AG09309 (cell line): ENCODE measurements at places on chromosomes 16 and 17.

GRCh38 chr17:7806587-7806986, 27.4 kb upstream of the KDM6B start:
- no peak for DNase-seq

GRCh38 chr17:21001111-21001812, 41.5 kb downstream of the USP22 start:
- no peak for DNase-seq

DNA sequence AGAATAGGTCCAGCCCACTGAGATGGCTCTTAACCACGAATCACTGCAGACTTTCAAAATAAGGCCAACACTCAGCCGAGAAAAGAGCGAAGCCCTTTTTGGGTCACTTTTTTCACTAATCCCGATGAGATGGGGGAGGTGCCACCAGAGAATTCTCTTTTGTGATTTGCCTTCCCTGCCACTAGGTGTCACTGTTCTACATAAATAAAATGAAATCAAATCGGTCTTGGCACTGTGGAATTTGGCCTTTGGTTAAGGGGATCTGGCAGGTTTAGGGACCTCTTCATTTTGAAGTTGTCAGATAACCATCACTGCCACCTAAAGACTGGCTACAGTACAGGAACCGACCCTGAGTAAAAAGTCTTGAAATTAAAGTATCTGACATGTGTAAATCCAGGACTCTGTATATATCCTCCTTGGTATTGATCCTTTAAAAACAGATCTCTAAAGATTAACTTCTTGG, 147.0 kb downstream of the HS3ST4 start:
- peak; percentile 11 for DNase-seq

DNA sequence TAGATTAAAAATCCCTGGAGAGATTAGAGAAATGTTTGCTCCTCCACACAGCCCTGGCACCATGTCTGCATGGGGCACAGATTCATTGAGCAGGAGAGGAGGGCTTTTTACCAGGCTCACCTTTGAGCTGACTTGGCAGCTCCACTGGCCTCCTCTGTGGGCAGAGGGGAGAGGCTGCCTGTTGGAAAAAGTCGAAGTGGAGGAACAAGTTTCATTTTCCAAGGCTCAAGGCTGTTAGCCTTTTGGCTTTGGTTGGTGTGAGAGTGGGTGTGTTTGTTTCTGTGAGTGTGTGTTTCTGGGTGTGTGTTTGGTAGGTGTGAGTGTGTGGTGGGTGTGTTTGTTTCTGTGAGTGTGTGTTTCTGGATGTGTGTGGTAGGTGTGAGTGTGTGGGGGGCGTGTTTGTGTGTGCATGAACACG, 5.6 kb downstream of the TMEM238L start:
- DNase-seq: no peak

DNA sequence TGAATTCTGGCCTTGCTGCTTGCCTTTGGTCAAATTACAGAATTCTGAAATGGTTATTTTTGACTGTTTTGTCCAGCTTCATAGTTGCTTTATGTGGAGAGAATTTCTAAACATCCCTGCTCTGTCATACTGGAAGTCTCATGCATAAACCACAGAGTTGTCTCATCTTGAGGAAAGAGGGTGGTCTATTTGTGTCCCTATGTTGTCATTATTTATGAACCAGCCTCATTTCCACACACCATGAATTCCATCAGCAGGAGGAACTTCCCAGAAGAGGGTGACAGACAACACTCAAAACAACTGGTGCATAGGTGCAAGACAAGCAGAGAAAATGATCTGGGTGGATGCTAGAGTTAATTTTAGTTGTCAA, 525.8 kb upstream of the GOT2 start:
- DNase-seq: no peak

- DNase-seq: no peak
Measured at GRCh38 chr16:53529513-53529912, 26.5 kb upstream of the AKTIP start.

DNA sequence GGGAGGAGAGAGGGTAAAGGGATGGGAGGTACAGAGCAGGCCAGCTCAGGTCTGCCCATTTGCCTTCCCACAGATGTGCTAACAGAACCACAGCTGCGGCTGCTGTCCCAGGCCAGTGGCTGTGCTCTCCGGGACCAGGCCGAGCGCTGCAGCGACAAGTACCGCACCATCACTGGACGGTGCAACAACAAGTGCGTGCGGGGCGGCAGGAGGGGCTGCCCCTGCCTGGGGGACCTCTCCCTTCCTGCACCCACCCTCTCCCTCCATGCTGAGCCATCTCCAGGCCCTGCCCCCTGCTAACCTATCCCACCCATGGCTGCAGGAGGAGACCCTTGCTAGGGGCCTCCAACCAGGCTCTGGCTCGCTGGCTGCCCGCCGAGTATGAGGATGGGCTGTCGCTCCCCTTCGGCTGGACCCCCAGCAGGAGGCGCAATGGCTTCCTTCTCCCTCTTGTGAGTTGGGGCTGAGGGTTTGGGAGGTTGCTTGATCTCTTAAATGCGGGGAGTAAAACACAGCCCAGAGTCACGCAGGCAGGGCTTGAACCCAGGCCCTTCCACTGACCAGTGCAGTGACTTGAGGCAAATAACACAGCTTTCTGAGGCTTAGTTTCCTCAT, 1.2 kb downstream of the EPX start:
- no peak for DNase-seq

- no peak for DNase-seq
Measured at GRCh38 chr16:4920826-4921225, 16.1 kb downstream of the PPL start.

- DNase-seq: peak; percentile 24
Measured at GRCh38 chr17:18025241-18025944, 13.6 kb downstream of the ATPAF2 start.

DNA sequence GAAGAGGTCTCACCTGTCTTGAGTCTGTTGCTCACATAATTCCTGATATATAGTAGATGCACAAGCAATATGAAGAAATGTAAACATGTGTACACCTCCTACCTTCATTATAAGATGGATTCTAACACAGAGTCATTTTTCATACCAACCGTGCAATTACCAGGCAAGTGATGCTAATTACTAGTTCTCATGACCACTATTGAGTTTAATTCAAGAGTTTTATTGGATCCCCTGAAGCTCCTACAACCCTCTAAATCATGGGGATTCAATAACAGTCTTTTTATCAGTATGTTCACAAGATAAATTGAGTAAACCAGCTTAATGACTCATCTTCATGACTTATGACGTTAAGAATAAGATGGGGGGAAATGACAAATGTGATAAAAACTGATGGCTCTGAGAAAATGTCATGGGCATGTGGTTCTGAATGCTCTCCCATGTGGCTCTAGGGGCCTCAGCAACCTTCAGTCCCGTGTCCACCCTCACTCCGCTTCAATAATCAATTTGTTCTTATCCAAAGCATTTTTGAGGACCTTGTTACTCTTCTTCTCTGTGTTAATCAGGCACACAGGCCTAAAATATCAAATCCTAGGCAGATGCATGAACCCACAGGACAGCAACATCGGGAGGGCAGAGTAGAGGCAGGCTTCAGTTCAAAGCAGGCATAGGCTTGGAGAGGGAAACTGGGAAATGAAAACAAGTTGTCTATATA, 42.8 kb downstream of the PRAC1 start:
- DNase-seq: no peak

DNA sequence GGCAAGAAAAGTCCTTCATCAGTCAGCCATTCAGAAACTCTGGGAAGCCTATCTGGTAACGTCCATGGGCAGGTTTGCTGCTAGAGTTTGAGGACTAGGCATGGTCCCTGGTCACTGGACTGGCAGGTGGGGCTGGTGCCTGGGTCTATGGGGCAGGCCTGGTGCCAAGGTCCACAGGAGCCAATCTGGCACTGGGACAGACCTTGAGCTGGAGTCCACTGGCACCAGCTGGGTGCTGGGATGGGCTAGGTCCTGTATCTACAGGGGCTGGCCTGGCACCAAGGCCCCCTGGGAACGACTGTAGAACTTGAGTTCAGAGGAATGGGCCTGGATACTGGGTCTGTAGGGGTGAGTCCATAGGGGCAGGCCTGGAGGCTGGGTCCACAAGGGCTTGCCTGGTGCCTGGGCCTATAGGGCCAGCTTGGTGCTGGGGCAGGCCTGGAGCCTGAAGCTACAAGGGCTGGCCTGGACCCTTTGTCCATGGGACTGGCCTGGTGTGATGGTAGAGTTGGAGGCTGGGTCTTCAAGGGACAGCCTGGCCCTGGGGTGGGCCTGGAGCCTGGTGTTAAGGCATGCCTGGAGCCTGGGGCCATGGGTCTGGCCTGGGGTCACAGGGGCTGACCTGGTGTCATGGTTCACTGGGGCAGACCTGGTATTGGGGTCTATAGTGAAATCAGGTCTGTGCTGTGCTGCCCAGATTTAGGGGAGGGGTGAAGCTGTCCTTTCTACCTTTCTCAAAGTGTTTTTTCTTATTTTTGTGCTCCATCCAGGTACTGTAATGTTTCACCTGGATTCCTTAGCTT, 30.5 kb upstream of the NKD1 start:
- no peak for DNase-seq

- no peak for DNase-seq
Measured at GRCh38 chr16:86509759-86510464, 415 bp upstream of the FOXF1 start.

- DNase-seq: no peak
Measured at GRCh38 chr16:30867747-30868146, 26.1 kb downstream of the BCL7C start.
